ENCODE measurements at places on chromosomes 2 and 18.

DNA sequence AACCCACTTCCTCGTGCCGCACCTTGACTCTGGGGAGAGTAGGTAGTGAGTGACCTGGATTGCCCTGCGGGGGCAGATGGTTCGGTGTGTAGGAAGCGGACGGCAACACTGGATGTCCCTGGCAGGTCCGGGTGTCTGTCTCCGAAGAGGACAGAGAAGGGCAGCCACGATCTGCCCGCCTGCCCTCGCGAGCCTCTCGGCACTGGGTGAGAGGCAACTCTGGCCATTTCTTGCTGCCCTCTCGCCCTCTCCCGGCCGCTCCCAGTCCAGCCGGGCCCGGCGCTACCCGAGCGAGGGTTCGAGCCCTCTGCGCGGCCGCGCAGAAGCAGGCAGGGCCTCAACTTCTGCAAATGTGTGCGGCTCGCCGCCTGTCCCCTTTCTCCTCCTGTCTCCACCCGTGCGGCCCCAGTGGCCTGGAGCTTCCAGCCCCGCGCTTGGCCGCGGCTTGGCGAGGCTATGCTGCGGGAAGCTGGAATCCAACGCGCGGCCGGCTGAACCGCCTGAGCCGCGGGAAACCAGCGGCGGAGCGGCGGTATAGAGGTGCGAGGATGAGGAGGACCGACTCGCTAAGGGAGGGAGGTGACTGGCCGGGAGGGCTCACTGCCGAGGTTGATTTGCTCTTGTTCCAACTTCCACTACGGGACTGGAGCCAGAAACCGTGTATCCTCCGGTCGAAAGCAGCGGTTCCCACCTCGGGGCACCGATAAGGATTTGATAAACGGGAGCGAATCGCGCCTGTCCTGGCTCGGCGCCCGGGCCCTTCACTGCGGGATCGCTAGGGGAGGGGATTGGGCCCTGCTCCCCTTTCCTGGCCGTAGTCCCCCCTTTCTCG lies 1.5 kb downstream of the EPAS1 start:
- DNase-seq: no peak

DNA sequence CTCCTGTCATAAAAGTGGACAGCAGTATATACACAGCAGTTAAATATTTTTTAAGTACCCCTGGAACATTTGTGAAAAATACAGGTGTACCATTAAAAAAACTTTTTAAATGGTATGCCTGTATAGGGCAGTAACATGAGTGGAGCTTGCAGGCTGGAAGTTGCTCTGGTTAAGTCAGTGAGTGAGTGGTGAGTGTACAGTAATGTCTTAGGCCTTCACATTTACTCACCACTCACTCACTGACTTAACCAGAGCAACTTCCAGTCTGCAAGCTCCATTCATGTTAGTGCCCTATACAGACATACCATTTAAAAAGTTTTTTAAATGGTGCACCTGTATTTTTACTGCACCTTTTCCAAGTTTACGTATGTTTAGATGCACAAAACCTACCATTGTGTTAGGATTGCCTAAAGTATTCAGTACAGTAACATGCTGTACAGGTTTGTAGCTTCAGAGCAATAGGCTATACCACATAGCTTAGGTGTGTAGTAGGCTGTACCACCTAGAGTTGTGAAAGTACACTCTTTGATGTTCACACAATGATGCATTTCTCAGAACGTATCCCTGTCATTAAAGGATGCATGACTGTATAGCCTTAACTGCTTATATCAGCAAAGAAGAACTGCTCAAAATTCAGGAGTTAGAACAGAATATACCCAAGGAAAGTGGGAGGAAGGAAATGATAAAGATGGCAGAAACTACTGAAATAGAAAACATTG lies 112.6 kb downstream of the EHBP1 start:
- no peak for DNase-seq

GRCh38 chr2:202337706-202338346 lies 38.3 kb upstream of the BMPR2 start:
- DNase-seq: no peak

- DNase-seq: no peak
These were observed 476 bp downstream of the VSNL1 start for GRCh38 chr2:17540813-17541530.

GRCh38 chr2:39528701-39529100 lies 91.6 kb upstream of the MAP4K3 start:
- DNase-seq: no peak

DNA sequence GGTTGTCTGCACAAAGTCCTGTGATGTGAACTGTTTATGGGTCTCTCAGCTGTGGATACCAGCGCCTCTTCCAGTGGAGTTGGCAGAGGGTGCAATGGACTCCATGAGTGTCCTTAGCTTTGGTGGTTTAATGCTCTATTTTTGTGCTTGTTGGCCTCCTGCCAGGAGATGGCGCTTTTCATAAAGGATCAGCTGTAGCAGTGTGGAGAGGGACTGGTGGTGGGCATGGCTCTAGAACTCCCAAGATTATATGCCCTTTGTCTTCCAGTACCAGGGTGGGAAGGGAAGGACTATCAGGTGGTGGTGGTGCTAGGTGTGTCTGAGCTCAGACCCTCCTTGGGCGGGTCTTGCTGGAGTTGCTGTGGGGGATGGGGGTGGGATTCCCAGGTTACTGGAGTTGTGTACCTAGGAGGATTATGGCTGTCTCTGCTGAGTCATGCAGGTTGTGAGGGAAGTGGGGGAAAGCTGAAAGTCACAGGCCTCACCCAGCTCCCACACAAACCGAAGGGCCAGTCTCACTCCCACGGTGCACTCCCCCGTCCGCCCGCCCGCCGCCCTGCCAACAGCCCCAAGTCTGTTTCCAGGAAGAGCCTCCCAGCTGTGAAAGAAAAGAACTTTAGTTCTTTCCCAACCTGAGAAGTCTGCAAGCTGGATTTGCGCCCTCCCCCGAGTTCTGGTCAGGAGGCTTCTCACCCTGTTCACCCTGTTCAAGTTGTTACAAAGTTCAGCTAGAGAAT lies 108.1 kb downstream of the MARCO start:
- no peak for DNase-seq

- no peak for DNase-seq
These were observed 9.1 kb downstream of the DRC1 start for GRCh38 chr2:26410764-26411243.

- no peak for DNase-seq
These were observed 2.5 kb downstream of the HTRA2 start for GRCh38 chr2:74532222-74532621.

DNA sequence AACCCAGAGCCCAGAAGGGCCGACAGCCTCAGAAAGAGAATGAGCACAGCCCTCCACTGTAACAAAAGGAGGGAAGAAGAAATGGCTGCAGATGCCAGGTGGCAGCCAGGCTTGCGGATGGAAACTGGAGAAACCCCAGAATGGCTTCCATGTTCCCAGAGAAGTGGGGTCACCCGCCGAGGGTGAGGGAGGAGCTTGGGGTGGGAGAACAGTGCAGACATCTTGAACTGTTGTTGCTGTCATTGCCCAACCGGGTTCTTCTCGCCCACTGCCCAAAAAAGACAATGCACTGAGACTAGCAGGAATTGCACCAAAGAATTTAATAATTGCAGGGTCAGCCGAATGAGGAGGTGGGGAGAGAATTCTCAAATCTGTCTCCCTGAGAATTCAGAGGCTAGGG lies 223.2 kb upstream of the RAB6C start:
- no peak for DNase-seq

GRCh38 chr2:159146996-159147666 lies 139.4 kb downstream of the WDSUB1 start:
- DNase-seq: no peak

DNA sequence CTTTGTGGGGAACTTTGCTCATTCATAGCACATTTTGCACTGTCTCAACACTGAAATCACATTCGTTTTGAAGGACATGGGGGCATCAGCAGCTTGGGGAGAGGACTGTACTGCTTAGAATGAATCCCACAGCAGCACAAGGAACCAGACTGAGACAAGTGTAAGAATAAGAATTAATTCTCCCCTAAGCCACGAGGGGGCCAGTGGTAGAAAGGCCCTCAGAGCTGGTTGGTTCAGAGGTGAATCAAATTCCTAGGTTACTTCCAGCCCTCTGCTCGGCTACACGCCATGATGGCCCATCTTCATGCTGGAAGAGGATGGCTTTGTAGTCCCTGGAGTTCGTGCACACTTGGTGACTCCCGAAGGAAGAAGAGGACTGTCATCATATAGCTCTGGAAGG lies 12.0 kb upstream of the MC5R start:
- DNase-seq: no peak

- DNase-seq: no peak
These were observed 7.5 kb upstream of the DLX2 start for GRCh38 chr2:172109988-172110811.

GRCh38 chr2:119068154-119068725 lies 90.3 kb downstream of the C1QL2 start:
- no peak for DNase-seq

- DNase-seq: no peak
These were observed 9.7 kb downstream of the RHBDD1 start for GRCh38 chr2:226845386-226846116.

- DNase-seq: no peak
These were observed 404.0 kb upstream of the RAB6C start for GRCh38 chr2:129575431-129575830.

GRCh38 chr2:215271446-215271845 lies 40.4 kb upstream of the ATIC start:
- DNase-seq: no peak

DNA sequence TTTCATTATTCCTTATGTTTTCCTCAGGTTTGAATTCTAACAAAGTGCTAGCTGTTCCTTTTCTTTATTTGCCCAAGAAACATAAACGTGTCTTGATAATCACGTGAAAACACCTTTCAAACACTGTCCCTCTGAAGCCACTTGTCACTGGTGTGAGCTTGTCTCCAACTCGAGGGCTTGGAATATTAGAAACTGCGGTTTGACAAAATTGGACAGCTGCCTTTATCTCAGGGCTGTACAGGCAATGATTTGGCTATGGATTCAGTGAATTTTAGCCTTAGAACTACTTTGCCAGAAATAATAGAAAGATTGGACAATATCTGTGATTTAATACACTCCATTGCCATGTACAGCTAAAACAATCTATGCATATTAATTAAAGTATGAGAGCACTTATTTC lies 763.0 kb upstream of the ACVR2A start:
- DNase-seq: no peak

- DNase-seq: no peak
These were observed 8.4 kb downstream of the ZNF24 start for GRCh38 chr18:35335866-35336265.

DNA sequence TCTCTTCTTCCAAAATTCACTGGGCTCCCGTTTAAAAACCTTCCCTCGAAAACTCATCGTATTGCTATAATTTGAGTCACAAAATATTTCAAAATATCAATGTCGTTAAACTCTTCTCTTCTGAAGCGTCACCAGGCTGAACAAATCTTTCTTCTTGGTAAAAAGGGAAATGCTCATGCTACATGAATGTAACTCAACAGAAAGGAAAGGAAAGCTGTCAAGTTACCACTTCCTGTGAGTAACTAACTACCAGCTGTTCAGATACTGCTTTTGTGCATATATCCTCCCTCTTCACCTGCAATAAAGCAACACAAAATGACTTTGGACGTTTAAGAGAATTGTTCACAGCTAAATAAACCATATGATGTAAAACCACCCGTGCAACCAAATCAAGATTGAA lies 95.4 kb downstream of the DOCK10 start:
- DNase-seq: no peak

All from activated CD4-positive, alpha-beta T cell treated with anti-CD3 and anti-CD28 coated beads, Interleukin-2, amount 50 U/mL, for 4 hours (primary cell).